ENCODE measurements at places on chromosomes 5 and 9.

DNA sequence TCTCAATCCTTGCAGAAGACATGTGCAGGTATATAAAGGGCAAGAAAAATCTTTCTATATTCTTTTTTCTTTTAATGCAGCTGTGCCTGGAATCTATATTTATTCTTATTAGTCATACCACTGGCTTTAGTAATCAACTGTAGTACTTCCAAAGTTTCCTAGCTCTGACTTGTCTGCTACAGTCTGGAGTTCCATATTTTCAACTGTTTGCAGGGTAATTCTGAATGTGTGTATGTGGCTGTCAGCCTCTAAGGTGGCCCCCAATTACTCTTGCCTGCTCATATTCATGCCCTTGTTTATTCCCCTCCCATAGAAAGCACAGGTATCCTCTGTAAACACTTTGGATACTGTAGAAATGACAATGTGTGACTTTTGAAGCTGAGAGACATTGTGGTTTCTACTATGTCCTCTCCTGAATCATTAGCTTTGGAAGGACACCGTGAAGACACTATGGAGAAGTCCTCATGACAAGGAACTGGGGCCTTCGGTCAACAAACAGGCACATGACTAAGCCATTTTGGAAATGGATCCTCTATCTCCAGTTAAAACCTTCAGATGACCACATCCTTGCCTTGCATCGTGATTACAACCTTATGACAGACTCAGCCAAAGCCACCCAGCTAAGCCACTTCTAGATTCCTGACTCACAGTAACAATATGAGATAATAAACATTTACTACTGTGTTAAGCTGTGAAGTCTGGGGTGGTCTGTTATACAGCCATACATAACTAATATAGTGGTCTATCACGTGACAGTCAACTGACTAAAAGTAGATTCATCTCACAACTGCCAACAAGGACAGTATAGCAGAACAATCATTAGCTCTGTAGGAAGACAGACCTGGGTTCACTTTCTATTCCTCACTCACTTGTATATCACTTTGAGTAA is 49.5 kb upstream of the SUSD1 start:
- no peak for DNase-seq

DNA sequence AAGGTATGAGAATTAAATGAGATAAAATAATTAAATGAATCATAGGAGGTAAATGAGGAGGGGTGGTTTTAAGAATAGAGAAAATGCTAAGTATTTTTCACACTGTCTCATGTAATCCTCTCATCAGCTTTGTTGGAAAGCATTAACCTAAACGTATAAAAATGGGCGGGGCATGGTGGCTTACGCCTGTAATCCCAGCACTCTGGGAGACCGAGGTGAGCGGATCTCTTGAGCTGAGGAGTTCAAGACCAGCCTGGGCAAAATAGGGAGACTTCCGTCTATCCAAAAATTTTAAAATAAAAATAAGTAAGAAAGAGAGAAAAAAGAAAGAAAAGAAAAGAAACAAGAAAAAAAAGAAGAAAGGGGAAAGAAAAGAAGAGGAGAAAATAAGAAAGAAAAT is 1.9 kb upstream of the RFK start:
- no peak for DNase-seq

GRCh38 chr5:96302174-96302738 is 130.8 kb downstream of the PCSK1 start:
- no peak for DNase-seq

GRCh38 chr9:137919095-137919465 is 41.5 kb downstream of the CACNA1B start:
- DNase-seq, result no peak

DNA sequence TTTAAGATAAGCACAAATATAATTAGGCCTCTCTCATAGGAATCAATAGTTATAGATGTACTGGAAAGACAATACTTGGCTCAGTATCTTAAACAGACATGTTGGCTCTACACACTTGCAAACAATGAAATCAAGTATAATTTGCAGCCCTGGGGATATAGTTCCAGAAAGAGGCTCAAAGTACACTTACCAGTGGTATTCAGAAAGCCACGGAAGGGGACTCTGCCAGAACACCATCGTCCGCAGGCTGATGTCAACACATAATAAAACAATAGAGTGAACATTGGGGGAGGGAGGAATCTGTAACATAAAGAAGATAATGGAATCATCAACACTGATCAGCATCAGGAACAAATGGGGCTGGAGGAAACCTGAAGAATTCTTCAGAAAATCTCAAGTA is 31.2 kb upstream of the EBF1 start:
- DNase-seq, result no peak
